Activated CD4-positive, alpha-beta T cell treated with anti-CD3 and anti-CD28 coated beads, Interleukin-10, Interleukin-2, amounts not matched to agents 100 ng/mL and 50 ng/mL, durations not matched to agents 16 hours and 8 hours (primary cell): ENCODE measurements at places on chromosomes 11 and 22.

DNA sequence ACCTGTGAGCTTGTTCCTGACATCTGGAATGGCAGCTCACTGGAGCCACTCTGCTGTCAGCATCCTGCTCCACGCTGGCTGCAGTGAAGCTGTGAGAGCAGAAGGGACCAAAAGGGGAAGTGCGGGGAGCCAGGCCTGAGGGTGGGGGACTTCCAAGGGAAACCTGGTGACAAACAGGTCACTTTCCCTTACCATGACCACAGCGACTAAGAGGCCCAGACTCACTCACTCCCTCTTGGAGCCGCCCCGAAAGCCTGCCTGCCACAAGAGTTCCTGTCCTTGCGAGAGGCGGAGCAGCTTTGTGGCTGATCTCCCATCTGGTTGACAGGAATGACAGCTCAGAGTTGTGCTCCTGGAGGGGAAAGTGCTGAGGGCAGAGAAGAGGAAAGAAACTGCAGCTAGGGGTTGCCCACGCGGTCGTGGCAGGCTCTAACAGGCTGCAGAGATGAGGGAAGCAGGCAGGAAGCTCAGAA lies 183.8 kb upstream of the NTM start:
- DNase-seq = no peak

DNA sequence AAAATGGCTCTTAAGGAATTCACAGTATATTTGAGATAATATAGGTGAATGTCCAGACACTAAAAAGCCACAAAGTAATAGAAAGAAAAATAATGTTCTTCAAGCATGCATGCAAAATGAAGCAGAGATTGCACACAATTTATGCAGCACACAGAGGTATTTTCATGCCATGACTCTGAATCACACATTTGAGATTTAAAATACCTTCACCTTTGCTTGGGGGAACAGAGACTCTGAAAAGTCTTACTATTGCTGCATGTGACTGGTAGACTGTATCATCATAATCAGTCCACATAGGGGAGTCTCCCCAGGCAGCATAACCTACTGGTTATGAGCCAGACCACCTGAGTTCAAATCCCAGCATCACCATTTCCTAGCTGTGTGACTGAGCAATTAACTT lies 96.2 kb downstream of the RCN1 start:
- no peak for DNase-seq

DNA sequence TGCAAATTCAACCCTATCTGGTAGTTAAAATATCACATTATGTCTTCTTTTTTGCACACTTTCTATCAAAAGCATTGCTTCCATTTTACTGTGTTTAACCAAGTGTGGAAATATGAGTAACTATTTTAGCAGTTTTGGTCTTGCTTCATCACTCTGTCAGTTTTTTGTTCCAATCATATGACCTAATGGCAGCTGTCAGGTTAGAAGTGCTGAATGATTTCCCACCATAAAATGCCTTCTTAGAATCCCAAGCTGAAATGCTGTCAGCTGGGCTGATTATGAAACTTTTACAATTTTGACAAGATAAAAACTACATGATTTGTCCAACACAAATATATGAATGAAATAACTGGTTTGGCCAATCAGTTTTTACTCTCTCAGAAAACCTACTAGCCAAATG lies 1654.6 kb upstream of the RAG2 start:
- no peak for DNase-seq

GRCh38 chr11:134468081-134468668 lies 56.1 kb upstream of the B3GAT1 start:
- DNase-seq = no peak

DNA sequence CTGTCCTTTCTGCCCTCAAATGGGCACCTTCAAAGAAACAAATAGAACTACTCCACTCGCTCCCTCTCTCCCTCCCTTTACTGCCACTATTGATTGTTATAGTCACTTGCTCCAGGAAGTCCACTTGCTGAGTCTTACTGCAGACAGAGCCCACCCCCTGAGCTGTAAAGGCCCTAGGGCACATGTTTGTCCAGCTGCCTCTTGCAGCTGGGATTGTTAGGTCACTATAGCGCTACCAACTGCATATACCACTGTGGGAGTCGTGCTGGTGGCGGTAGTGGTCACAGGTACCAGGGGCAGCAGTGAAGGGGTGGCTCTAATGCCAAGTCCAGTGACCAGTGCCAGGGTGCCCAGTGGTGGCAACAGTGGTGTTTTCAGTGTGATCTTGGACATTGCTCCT lies 4.4 kb upstream of the SREBF2 start:
- DNase-seq = no peak

GRCh38 chr11:102538932-102539331 lies 8.4 kb upstream of the MMP7 start:
- DNase-seq = no peak

- no peak for DNase-seq
Measured at GRCh38 chr11:118114266-118114665, 27.5 kb upstream of the SMIM35 start.

DNA sequence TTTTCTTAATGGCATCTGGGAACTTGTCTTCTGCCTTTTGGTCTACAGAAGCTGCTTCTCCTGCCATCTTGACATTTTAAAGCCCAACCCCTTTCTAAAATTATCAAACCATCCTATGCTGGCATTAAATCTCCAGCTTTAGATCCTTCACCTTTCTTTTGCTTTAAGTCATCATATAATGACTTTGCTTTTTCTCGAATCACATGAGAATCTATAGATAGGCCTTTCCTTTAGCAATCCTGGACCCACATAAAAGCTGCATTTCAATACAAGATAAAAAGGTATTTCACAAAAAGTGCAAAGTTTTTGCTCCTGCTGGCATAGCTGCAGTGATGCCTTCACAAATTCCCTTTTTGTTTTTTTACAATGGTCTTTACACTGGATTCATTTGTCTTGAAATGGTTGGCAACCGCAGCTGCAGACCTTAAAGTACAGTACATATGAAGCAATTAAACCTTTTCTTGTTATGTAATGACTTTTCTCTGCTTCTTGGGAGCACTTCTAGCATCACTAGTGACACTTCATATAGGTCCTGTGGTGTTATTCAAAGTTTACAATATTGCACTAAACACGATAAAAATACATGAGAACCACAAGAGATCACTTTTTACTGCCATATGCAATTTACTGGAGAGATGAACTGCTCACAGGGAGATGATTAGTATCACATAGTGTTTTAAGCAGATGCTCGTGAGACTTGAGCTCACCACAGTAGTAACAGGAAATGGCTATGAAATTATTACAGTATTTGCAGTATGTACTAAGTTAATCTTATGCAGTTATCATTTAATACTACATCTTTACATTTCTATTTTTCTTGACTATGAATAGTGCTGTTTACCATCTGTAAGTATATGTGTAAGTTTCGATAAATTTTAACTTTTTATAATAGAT lies 41.6 kb downstream of the ACER3 start:
- DNase-seq = no peak

DNA sequence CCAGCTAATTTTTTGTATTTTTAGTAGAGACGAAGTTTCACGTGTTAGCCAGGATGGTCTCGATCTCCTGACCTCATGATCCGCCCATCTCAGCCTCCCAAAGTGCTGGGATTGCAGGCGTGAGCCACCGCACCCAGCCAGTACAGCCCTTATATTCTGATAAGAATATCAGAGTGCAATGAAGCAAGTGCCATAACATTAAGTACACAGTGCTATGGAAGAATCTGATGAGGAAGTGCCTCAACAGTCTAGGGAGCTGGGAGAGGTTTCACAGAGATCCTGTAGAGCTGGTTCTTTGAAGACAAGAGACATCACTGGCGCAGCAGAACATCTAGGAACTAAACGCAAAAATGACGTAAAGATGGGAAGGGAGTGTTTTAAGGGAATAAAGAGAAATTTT lies 2.1 kb downstream of the RTCB start:
- no peak for DNase-seq

- peak; percentile 98 for DNase-seq
Measured at GRCh38 chr11:61061081-61061826, 41.0 kb upstream of the CD5 start.

- DNase-seq = no peak
Measured at GRCh38 chr11:34540870-34541269, 27.3 kb upstream of the ELF5 start.

- DNase-seq = no peak
Measured at GRCh38 chr11:2325719-2326118, 23.9 kb downstream of the TSPAN32 start.

GRCh38 chr11:15730995-15731385 lies 616.3 kb downstream of the INSC start:
- no peak for DNase-seq

GRCh38 chr11:118430956-118431355 lies 5.3 kb upstream of the KMT2A start:
- no peak for DNase-seq

DNA sequence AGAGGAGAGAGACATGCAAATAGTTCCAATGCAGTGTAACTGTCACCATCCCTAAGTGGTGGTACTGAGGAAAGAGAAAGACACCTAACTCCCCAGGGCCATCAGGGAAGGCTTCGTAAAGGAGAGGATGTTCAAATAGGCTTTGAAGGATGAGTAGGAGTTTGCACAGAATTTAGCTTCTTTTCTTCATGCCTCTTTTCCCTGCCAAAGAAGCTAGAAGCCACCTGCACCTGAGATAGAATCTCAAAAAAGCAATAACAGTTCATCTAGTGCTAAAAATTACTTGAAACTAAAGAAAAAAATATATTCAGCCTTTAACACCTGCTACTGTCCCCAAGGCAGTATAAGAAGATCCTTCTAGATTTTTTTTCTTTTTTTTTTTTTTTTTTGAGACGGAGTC lies 16.7 kb upstream of the XBP1 start:
- DNase-seq = no peak

- no peak for DNase-seq
Measured at GRCh38 chr22:32539631-32540421, 65.2 kb downstream of the FBXO7 start.

DNA sequence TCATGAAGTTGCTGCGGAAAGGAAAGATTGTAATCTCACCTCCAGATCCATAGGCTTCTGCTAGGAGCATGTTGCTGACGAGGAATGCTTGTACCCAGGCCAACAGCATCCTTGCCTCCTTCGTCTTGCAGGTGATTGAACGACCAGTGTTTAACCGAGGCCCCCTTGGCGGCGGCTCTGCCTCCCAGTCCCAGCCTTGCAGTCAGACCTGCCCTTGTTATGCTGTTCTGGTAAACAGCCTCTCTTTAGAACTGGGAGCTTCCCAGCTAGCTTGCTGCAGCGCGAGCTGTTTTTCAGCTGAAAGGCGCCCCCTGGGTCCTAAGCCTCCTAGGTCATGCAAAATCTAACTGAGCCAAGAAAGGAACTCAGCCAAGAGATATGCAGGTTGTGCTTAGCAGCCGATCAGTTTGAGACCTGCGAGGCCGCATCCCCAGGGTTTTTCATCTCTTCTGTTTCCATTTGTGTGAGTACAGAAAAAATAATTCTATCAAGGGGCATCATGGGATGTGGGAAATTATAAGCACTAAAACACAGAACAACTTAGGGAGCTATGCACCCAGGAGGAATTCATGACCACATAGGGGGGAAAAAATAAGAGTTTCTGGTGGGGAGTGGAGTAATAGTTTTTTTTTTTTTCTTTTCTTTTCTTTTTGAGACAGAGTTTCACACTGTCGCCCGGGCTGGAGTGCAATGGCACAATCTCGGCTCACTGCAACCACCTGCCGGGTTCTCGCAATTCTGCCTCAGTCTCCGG lies at the start of gene PIK3IP1:
TSS of gene PIK3IP1 (minus strand) at position 253 of the 754 bp plus-strand sequence. CDS start at position 109, 144 bp downstream.
- peak; percentile 91 for DNase-seq

DNA sequence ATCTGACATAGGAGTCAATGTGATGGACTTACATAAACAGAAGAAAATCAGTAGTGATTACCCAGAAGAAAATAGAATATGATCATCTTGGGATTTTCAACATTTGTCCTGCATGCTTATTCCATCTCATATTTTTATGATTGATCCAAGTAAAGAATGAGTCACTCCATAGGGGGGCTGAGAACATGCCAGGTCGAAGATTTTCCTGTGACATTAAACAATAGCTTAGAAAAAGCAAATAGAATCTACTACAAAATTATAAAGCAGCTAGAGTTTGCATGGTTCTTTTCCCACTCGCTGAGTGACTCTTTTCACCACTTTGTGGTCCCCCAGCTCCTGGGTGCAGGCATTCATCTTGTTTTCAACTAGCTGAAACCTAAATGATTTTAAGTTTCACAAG lies 56.3 kb downstream of the DDI1 start:
- no peak for DNase-seq

DNA sequence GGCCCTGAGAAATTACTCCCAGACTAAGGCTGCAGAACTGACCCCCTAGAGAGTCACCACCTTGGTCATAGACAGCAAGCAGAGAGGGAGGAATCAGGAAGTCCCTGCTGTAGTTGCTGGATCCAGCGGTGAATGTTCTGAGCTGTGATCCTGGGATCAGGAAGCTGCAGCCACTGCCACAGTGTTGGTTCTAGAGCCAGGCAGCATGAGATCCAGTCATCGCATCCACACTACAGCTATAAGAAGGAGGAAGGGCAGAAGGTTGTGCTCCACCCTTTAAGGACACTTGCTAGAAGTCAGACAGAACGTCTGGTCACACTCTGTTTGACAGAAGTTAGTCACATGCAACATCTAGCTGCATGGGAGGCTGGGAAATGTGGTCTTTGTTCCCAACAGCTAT lies 104.7 kb upstream of the OR4B1 start:
- no peak for DNase-seq

- no peak for DNase-seq
Measured at GRCh38 chr11:26348776-26349175, 16.8 kb downstream of the ANO3 start.

DNA sequence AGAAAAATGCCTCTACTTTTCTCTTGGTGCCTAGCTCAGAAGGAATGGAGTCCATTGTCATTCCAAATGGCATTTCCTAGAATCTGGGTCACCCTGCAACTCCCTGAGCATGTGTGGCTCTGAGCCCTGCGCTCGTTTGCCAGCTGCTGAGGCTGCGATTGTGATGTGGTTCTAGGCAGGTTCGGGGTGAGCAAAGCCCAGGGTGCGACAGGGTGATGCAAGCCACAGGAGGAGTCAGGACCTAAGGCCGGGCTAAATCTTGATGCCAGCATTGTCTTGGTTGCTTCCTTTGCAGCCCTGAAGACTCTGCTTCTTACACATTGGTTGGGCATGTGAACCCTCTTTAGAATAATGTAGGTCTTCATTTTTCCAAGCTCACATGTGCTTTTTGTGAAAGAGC lies 131.0 kb downstream of the MORC2 start:
- no peak for DNase-seq

DNA sequence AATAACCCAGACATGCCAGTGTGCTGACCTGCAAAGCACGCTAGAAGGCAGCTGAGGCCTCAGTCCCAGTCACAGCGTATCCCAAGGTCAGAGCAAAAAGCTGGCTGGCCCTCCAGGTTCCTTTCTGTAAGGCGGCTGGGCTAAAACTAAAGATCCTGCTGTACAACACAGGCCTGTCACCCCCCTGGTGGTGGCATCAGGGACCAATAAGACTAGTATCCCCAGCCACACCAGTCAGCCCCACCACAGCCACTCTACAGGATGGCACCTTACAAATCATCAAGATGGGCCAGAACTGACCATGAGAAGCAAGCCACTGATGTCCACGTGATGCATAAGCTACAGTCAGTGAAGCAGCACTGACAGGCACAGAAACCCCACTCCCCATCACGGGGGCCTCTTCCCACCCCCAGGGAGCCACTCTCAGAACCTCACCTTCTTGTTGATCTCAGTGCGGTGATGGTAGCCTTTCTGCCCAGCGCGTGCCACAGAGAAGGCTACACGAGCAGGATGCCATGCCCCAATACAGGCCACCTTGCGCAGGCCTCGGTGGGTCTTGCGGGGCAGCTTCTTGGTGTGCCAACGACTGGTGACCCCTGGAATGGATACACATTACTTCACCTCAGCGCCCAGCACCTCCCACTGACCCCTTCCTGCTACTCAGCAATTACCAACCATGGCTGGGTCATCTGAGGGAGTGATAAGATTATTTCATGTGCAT lies 5.0 kb downstream of the RPL3 start:
- no peak for DNase-seq

GRCh38 chr11:128839081-128839480 lies 28.0 kb downstream of the KCNJ1 start:
- DNase-seq = no peak
